ENCODE measurements at places on chromosomes 13 and 19.

GRCh38 chr13:35695448-35695770, 218.9 kb upstream of the MAB21L1 start:
- DNase-seq: no peak

DNA sequence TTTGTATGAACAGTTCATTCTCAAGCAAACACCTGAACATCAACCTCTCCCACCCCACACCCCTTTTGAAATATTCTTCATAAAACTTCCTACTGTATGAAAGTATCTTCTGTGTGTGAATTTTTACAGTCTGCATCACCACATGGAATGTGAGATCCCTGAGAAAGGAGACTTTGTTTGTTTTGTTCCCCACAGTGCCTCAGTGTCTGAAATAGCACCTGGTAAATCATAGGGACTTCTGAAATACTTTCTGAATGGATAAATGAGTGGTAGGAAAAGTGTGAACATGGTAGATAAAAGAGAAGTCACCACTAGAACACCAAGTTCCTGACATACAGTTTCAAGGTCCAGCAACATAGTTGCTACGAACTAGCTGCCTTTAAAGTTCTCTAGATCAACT, 1071.2 kb downstream of the EFNB2 start:
- DNase-seq: peak; percentile 16

DNA sequence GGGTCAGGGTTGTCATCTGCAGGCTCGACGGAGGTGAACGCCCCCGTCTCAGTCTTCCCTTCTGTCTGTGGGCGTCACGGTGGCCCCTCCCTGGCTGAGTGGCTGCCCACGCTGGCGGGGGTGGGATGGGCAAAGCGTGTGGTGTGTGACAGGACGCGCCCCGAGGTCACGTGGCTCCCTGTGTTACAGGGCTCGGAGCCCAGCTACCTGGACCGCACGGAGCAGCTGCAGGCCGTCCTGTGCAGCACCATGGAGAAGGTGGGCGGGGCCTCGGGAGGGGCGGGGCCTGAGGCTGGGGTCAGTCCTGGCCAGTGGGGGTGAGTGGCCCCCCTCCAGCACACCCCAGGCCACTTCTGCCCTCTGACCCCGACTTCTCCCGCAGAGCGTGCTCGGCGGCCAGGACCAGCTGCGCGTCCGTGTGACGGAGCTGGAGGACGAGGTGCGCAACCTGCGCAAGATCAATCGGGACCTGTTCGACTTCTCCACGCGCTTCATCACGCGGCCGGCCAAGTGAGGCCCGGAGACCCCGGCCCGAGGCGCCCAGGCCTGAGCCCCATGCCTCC, 6.3 kb upstream of the GRIN3B start:
- DNase-seq: no peak

- peak; percentile 64 for DNase-seq
Observed at GRCh38 chr13:110116072-110116487, 190.9 kb downstream of the COL4A1 start.

DNA sequence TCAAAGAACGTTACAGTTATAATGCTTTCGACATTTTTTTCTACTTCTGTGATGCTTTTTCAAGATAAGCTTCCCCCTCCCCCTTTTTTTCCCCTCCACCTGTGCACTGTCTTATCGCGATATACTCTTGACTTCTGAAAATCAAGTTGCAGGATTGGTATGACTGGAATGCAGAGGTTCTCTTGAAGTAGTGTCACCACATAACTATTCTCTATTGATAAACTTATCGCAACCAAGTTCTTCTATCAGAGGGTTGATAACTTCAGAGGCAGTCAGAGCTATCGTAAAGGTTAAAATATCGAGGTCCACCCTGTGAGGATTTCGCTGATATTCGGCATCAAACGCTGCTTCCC, 820 bp downstream of the EID2 start:
- peak; percentile 61 for DNase-seq

DNA sequence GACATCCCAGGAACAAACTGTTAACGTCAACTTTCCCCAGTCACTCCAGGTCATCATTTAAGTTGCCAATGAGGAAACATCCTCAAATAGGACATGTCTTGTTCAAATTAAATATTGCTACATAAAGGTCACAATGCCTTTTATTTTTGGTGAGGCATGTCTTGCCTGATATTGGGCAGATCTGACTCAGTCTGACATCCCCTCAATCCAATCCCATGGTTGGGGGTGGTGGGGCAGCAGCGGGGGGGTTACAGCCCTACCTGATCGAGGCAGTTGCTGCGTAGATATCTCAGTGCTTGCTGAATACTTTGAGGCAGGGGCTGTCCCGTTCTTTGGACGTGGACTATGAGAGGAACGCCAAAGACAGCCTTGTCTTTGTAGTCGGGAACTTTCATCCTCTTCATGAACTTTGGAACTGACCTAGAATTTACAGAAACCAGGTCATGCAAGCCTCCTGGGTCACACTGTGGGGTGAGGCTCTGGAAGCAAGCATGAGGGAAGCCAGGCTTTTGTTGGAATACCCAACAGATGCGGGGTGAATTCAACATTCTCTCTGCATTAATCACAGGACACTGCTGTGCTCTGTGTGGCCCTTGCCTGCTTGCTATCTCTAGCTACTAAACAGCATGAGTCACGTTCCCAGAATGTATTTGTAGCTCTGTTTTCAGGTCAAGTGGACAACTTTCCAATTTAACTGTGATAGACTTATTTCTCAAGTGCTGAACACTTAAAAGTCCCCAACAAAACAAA, 109.8 kb downstream of the KL start:
- DNase-seq: peak; percentile 98

DNA sequence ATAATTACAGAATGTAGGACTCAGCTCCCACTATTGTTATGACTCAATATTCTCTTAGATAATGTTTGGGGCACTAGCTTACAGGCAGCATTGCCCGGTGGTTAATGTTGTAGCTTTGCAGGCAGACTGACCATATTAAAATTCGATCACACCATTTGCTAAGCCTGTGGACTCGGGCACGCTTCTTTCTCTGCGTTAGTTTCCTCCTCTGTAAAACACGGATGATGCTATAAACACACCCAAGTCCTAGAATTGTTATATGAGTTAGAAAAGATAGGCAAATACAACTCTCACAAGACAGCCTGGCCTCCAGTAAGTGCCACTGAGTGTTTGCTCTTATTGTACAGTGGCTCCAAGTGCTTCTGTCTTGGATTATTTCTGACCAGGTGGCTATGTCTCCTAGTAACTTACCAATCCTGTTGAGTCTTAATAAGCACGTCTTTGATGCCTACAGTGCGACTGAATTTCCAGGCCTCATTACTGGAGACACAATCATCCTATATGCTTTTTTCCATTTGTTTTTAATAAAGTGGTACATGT, 50.0 kb upstream of the ALOX5AP start:
- DNase-seq: no peak

GRCh38 chr13:40026741-40027140, 371.3 kb downstream of the COG6 start:
- DNase-seq: no peak

GRCh38 chr13:73248711-73249580, 190.1 kb downstream of the KLF5 start:
- DNase-seq: no peak

DNA sequence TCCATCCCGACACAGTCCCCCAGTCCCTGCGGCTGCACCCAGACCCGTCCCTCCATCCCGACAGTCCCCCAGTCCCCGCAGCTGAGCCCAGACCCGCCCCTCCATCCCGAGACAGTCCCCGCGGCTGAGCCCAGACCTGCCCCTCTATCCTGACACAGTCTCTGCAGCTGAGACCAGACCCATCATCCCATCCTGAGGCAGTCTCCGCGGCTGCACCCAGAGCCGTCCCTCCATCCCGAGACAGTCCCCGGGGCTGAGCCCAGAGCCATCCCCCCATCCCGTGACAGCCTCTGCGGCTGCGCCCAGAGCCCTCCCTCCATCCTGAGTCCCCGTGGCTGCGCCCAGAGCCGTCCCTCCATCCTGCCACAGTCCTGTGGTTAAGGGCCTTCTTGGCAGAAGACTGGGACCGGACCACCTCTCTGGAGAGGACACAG, 28.8 kb upstream of the TMEM255B start:
- DNase-seq: no peak

DNA sequence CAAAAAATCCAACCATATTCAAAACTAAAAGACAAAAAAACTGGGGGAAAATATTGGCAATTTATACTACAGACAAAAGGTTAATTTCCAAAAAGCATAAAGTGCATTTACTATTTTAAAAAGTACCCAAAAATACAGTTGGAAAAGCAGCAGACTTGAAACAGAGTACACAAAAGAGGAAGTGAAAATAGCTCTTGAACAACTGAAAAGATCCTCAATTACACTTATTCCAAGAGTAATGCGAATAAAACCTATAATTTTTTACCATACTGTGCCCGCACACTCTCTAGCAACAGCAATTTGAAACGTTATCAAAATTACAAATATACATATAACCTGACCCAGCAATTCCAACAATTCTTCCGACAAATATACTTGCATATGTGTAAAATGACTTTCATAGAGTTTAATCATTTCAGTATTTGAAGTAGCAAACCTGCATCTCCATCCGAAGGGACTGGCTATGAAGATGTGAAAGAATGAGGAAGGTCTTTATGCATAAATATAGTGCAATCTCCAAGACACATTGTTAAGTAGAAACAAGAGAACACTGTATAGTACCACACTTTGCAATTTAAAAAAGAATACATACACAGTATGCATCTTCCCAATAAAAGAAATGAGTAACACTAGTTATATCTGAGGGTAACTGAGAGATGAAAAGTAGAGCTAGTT, 25.4 kb downstream of the ALG5 start:
- no peak for DNase-seq

GRCh38 chr19:33259539-33259938, 33.9 kb upstream of the SLC7A10 start:
- DNase-seq: no peak

DNA sequence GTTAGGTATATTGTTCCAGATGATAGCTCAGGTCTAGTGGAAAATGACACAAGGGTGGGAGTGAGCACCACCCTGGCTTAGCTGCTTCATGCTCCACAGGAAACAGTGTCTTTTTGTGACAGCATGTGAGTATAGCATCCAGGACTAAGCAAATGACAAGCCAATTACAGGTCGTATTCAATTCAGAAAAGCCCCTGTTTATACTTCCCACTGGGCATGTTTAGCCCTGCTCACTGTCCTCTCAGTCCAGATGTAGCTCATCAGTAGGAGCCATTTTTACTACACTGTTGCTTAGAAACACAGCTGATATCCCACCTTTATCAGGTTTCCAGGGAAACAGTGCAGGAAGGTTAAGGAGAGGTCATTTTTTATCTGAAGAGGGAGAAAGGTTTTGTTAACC, 8.0 kb downstream of the ABHD13 start:
- DNase-seq: no peak

- DNase-seq: peak; percentile 95
Observed at GRCh38 chr19:12156223-12157058, at the start of gene ZNF625. TSS of gene ZNF625 (minus strand) at chr19:12156734. CDS start at chr19:12156558, 176 bp downstream.

DNA sequence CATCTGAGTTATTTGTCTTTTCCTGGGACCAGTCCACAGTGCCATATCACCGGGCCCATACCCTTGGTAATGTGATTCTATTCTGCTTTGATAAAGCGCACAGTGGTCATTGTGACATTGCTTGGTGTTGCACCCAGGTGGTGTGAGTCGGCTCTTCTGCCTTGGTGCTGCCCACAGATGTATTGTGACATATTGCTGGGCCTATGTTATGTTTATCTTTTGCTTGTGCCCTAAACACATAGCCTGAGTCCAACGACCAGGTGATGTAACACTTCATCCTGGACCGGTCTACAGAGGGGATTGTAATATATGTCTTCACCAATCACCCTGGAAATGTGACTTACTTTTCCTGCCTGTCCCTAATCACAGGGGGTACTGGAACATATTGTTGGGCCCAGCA, 23.7 kb upstream of the ZNF254 start:
- DNase-seq: no peak

DNA sequence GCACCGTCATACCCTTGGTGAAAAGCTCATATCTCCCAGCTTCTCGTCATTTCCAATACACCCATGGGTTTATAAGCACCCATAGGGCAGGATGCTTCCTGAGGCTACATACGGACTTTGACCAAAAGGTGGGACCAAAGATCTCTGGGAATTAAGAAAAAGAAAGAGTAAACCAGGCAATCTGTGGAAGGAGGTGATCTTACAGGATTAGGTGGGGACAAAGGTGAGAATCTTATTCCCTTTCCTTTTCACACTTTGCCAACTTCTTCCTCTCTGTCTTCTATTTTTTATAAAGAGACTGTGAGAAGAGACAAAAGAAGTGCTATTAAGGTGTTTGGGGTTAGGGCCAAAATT, 172.0 kb downstream of the DLEU7 start:
- DNase-seq: no peak
